ENCODE measurements at places on chromosomes 7 and 10.

GRCh38 chr7:25006276-25006675, 26.3 kb upstream of the OSBPL3 start:
- no peak for DNase-seq

GRCh38 chr10:126580873-126581647, 89.4 kb downstream of the C10orf90 start:
- no peak for DNase-seq

DNA sequence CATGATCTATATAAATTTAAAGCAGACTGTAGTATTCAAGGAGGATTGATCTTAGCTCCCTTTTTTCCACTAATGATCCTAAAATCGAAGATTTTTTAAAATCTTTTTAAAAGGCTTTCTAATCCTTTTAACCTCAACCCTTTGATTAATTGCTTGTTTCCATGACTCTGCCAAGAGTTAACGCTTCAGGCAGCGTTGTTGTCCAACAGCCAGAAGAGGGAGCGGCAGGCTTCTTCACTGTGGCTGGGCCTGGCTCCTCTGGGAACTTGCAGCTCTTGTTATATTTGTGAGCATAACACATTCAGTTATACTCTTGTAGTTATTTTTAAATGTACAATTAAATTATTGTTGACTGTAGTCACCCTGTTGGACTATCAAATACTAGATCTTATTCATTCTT, 26.3 kb downstream of the CRCP start:
- DNase-seq, result no peak

DNA sequence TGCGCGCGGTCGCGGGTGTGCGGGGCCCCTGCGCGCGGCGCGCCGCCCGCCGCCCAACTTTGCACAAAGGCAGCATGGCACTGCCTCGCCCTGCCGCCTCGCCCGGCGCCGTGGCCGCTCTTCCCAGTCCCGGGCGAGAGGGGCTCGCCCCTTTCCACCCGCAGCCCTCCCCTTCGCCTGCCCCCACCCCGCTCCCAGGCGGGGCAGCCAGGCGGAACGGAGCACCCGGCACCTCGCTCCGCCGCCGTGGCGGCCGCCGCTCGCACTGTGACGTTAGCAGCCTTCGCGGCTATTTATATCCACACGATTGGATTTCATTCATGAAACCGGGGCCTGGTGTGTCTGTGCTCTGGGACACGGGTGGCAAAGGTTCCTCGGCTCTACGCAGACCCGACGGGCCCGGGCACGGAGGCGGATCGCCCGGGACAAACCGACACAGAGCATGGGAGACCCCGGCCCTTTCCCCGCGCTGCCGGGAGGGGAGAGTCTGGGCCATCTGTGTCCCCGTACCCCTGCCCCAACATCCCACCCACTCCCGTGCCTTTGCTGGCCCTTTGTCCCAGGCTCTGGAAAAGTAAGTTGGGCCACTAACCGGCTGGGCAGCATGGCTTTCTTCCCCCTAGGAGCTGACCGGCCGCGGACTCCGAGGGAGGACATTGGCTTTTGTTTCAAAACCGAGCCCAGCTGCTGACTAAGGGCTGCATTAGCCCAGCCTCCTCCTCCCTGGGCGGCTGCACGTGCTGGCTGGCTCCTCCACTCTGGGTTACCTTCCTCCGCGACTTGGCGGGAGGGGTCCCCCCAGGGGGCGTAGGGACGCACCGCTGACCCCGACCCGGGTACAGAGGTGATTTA, at the start of gene RHOBTB1:
RHOBTB1 (minus strand) TSS at position 128 of the 852 bp plus-strand sequence. CDS start 32,643 bp downstream, outside the sequence.
- no peak for DNase-seq

- no peak for DNase-seq
These were observed 197.6 kb downstream of the RELN start for GRCh38 chr7:103791894-103792293.

DNA sequence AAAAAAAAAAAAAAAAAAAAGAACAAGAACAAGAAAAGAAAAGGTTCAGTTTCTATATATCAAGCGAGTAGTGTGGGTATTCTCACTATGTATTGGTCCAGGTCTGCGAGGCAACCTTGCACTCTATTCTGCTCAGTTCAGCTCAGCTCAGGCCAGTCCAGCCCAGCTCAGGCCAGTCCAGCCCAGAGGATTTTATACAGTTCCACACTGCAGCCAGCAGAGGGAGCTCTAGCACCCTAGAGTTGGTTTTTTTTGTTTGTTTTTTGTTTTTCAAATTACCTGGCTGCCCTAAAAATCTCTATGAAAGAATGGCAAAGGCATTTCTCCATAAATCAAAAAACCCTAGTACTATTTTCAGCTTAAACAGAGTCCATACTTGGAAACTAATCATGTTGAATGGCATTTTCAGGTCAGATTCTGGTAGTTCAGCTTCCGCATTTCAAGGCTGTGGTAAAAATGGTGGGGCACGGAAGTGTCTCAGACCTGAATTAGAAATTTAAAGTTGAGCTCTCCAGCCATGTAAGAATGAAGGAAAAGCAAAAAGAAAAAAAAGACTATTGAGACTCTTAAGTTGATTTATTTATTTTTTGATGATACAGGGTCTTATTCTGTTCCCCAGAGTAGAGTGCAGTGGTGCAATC, 55.2 kb upstream of the GSDME start:
- no peak for DNase-seq

GRCh38 chr10:126208726-126209302, 179.5 kb downstream of the ADAM12 start:
- no peak for DNase-seq

DNA sequence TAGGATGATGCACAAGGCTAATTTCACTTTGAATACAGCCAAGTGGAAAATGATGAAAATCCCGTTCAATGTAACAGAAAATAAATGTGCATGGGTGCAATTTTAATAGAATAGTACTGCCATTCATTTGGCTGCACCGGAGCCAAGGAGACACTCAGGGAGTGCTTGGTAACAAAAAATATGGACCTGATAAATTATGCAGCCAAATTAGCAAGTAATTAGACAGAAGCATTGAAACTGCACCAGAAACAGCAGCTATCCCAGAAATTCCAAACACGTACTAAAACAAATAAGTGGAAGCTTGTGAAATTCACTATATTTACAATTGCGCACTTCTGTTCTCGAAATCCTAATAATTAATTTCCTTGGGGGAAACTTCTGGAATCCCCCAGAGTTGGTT, 31.5 kb downstream of the ST8SIA6 start:
- DNase-seq, result no peak

DNA sequence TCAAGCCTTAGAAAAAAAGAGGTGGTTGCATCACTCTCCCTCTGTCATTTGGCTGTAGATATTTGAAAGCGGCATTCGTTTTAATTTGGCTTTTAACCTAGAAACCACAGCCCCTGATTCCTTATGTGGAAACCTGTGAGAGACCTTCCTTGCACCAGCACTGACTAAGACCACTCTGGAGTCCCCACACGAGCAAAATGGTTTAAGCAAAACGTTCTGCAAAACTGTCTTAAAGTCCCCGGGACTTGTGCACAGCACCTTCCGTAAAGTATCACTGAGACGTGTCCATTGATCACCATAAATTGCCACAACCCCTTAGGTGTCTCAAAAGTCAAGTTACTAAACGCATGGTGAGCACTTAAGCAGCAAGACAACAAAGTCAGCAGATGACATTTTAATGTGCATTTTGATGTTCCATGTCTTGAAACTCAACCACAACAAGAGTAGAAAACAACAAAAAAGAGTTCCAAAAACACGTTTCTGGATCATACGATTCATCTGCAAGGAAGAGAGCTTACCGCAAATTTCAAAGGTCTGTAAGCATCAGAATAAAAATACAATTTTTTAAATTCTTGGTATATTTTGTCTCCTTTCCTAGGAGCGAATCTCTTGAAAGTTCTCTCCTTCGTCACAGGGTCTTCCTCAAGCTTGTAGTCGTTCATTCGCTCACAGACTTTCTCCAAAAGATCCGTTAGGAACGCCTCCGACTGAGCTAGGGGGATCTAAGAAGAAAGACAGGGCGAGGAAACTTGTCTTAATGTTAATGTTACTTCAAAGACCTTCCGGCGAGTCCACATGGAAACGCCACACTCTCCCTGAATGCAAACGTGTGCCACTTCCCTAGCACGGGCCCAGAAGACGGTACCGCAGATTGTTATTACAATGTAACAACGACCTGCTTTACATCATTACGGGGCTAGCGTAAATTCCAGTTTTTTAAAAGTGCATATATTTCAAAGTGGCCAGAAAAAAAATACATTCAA, 37.7 kb downstream of the CNPY1 start:
- DNase-seq, result no peak

- DNase-seq, result peak; percentile 41
These were observed 93.4 kb downstream of the AVL9 start for GRCh38 chr7:32588657-32589056.

DNA sequence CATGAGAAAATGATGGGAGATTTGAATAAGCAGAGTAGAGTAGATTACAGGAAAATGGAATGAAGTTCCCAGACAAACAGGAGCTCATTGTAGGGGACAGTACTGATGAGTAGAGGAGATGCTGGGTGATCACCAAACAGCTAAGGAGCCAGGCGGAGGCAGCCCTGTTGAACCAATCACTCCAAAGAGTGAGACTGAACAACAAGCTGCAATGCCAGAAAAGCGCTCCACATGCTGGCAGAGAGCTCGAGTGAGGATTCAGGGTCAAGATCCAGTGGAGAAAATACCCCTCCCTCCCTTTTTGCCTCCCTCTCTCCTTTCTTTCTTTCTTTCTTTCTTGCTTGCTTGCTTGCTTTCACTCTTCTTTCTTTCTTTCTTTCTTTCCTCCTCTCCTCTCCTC, 133.3 kb downstream of the PFKFB3 start:
- DNase-seq, result no peak

DNA sequence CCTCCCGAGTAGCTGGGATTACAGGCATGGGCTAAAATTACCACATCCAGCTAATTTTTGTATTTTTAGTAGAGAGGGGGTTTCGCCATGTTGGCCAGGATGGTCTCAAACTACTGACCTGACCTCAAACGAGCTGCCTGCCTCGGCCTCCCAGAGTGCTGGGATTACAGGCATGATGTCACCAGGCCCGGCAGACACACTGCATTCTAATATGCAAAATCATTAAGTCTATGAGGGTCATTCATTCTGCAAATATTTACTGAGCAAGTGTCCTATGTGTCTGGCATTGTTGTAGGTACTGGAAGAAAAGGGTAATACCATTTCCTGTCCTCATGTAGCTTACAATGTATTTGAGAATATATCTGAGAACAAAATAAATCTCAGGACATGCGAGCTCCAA, 2.7 kb downstream of the PUS7 start:
- no peak for DNase-seq

- no peak for DNase-seq
These were observed 4.5 kb downstream of the DLG5 start for GRCh38 chr10:77922055-77922454.
